OCI-M1 (cell line): ENCODE measurements at places on chromosomes 6 and 20.

DNA sequence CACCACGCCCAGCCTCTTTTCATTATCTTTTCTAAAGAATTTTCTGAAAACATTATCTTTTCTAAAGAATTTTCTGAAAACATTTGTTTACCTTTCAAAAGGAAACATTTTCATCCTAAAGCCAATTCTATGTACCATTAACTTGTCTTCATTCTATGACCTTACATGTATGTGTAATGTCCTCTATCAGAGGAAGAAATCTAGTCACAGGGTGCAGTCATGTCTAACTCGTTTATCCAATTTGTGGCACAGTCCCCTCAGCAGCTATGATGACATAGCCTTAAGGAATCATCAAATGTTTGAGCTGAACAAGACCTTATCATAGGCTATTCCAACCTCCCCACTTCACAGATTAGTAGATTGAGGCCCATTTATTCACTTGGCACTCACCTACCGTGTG lies 21.5 kb upstream of the SPTLC3 start:
- no peak for DNase-seq

DNA sequence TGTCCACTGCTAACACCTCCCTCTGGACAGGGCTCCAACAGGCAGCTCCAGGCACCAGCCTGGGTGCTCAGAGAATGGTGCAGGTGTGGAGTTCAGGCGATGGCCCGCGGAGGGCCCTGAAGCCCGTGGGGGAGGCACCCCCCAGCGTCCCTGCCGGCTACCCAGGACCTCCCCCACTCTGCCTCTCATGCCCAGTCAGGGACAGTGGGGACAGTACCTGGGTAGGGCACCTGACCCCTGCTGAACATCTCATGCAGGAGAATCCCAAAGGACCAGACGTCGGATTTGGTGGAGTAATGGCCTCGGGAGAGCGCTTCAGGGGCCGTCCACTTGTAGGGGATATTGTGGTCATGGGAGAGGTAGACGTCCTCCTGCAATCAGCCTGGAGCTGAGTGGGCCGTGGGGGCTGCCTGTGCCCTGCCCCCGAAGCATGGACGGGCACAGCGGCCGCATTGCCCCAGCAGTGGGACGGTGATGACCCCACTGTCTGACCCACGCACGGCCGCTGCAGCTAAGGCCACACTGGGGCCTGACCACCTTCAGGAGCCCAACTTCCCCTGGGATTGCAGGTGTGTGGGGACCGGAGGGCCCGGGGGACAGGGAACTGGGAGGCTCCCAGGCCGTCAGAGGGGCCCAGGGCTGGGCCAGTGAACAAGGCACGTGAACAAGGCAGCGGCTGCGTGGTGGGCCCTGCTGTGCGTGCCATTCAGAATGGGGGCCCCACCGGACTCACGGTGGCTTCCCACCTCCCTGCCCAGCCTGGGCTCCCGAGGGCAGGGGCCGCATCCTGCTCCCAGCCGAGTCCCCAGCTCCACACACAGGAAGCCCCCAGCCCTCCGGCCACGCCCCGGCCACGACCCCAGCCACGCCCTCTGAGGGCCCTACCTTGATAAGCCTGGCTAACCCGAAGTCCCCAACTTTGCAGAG lies 7.1 kb downstream of the PTK6 start:
- no peak for DNase-seq

- no peak for DNase-seq
Measured at GRCh38 chr6:166472636-166473035, 89.9 kb upstream of the MPC1 start.

DNA sequence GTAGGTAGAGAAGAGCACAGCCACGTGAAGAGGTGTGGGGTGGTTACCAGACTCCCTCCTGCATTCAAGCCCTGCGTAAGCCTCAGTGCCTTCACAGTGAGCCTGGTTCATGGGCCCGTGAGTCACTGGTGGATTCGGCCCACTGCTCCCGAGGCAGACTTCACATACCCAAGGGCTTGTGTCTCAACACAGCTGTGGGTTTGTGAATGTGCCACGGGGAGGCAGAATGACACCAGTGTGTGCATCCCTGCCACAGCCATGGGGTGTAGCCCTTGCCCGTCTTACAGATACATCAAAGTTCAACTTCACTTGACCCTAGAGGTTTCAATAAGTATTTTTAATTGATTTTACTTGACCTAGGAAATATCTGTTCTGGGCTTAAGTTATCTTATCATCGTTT lies 108.5 kb downstream of the MAP3K4 start:
- DNase-seq = no peak

DNA sequence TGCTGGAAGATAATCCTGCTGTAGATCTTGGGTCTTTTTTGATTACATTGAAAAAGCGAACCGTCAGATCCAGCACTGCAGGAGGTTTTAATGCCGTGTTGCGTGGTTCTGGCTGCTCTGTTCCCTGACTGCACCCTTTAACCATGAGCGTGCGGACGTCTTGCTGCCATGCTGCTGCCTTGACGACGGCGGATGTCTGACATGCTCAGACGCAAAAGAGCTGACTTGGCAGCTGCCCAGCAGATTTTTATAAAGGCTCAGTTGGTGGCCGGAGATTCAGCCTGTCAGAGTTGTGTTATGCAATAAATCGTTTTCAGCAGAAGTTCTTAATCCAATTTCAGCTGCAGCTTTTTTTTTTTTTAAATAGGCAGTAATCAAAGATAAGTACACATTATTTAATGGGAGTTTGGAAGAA lies 119.4 kb downstream of the JARID2 start:
- peak; percentile 93 for DNase-seq

GRCh38 chr6:56525974-56526789 lies 116.5 kb downstream of the DST start:
- DNase-seq = no peak

- no peak for DNase-seq
Measured at GRCh38 chr20:11332381-11332780, 585.3 kb upstream of the BTBD3 start.

DNA sequence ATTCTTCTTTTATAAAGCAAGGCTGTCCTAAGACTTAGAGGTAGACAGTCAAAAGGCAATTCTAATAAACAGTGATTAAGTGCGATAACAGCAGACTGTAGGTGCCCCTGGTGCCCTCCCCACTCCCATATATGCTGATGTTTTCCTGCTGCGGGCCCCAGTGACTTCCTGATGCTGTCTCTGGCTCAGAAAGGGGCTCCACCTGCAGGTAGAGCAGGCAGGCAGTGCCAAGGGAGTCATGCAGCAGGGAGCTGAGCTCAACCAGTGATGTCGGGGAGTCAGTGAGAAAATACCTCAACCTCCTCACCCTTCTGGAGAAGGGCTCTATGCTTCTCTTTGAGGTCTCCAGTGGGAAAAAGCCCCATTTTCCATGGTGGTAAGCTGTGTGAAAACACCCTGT lies 126.7 kb upstream of the SSTR4 start:
- DNase-seq = no peak

GRCh38 chr6:81063891-81064290 lies 688.6 kb downstream of the TENT5A start:
- no peak for DNase-seq

GRCh38 chr6:43942011-43942442 lies 172.0 kb downstream of the VEGFA start:
- no peak for DNase-seq

- no peak for DNase-seq
Measured at GRCh38 chr20:57500962-57501361, 24.0 kb downstream of the CTCFL start.

DNA sequence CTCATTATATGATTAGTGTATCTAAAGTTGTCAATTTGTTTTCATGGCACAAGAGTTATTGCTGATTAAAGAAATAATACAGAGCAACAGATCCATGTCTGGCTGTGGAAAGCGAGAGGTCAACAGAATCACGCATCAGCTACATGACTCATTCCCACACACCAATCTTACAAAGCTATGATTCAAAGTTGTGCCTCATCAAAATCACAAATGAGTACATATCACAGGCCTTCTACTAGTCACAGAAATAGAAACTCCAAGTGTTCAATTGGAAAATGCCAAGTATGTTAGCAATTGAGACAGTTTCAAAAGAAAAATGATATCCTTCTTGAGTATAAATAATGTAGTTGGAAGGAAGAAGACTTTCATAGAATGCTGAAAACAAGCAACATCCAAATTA lies 57.8 kb upstream of the NKAIN2 start:
- DNase-seq = peak; percentile 35

GRCh38 chr20:10537850-10538480 lies 102.9 kb downstream of the SLX4IP start:
- DNase-seq = no peak

DNA sequence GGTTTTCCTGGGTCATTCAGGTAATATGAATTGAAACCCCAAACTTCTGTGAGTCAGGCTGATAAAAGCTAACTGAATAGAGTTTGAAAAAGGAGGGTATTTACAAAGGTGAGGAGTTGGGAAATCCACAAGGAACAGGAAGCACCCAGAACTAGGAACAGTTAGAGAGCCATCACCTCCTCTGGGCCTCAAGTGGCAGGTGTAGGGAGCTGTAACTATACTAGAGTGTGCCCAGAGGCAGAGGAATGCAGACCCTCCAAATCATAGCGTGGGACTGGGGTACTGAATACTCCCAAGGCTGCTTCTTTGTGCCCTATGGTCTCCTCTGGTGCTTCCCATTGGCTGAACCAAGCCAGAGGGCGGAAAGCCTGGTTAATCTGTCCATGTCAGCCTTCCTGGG lies 18.3 kb downstream of the TRIM38 start:
- DNase-seq = no peak

GRCh38 chr20:46400828-46401477 lies 5.5 kb downstream of the ELMO2 start:
- DNase-seq = peak; percentile 72

DNA sequence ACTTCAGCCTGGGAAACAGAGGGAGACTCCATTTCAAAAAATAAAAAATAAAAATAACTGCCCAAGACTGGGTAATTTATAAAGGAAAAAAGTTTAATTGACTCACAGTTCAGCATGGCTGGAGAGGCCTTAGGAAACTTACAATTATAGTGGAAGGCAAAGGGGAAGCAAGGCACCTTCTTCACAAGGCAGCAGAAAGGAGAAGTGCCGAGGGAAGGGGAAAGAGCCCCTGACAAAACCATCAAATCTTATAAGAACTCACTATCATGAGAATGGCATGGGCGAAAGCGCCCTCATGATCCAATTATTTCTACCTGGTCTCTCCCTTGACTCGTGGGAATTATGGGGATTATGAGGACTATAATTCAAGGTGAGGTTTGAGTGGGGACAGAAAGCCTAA lies 95.5 kb upstream of the LGSN start:
- no peak for DNase-seq

DNA sequence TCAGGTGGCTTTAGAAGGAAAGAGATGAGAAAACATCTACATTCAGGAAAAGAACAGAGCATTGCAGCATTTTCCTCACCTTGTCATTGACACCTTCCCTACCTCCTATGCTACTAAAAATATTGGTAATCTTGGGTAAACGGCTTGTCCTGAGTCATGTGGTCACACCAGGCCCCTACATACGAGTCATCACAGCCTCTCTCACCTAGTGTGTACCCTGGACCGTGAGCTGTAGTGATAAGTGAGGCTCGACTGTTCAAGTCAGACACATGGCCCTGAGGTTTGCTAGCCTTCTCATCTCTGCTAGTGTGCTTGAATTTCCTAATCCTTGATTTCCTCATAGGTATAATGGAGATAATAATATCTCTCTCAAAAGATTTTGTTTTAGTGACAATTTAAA lies 29.6 kb upstream of the TMEM244 start:
- DNase-seq = no peak

- DNase-seq = no peak
Measured at GRCh38 chr6:124200661-124201060, 397.0 kb downstream of the NKAIN2 start.

DNA sequence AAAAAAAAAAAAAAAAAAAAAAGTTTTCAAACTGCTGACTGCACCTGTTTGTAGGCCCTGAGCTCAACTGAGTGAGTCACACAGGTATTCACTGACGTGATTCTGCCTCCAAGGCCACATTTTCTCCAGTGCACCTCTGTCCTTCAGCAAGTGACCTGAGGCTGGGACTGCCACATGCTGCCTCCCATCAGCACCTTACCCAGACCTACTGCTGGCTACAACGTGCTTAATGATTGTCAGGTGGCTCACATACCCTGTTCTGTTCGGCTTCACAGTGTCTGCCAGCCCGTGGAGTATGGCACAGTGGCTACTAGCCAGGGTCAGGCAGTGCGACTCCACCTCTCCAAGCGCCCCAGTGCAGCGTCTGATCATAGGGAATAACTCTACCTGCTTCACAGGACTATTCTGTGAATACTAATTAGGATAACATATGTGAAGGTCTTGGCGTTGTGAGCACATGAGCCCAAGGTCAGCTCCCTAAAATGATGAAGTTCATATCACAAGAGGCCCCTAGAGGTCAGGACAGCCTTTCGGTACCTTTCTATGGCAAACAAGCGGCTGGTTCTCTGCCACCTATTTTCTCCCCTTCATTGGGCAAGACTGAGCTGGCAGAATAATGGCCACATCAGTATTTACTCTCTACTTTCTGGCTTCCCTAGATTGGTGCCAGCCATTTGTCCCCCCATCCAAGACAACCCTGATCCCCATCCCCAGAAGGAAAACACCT lies 28.1 kb downstream of the RIPOR3 start:
- DNase-seq = peak; percentile 35

GRCh38 chr6:17556014-17556413 lies 44.1 kb upstream of the FAM8A1 start:
- no peak for DNase-seq

DNA sequence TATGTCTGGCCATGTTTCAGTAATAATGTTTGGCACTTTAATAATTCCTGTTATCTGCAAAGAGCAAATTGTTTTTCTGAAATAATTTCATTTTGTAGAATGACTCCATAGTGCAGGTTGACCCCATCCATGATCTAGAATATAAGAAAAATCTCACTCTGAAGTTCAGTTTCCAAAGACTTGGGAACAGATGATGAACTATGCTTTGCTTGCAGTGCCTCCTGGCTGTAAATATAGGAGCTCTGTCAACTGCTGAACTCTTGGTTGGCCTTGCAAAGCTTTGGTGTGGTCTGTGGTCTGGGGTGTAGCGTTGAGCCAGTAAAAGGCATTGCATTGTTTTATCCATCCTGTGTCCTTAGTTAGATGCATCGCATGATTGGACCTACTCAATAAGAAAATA lies 104.0 kb downstream of the PLCB4 start:
- peak; percentile 35 for DNase-seq

- DNase-seq = no peak
Measured at GRCh38 chr20:23029324-23029723, 5.8 kb upstream of the SSTR4 start.

GRCh38 chr6:89862698-89863097 lies 31.6 kb upstream of the GJA10 start:
- DNase-seq = peak; percentile 54

GRCh38 chr6:82603871-82604270 lies 240.3 kb downstream of the TPBG start:
- no peak for DNase-seq

GRCh38 chr6:159608961-159609651 lies 83.9 kb downstream of the SOD2 start:
- peak; percentile 62 for DNase-seq

GRCh38 chr6:47182291-47182957 lies 127.3 kb downstream of the TNFRSF21 start:
- DNase-seq = no peak

DNA sequence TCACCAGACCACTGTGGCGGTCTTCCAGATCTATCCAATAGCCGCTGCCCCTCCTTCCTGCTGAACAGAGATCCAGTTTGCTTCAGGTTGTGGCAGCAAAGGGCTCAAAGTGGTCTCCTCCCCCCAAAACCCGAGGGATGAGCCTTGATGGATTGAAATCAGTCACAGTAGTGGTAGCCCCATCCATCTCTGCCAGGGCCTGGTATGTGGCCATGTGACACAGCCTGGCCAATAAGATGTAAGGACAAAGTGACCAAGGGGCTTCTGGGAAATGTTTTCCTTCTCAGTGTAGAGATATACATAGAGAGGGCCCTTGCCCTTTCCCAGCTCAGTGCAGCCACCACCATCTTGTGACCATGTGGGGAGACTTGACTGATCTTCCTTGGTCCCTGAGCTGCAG lies 4.1 kb upstream of the ARMC2 start:
- DNase-seq = peak; percentile 34

- no peak for DNase-seq
Measured at GRCh38 chr20:32991792-32992641, 12.2 kb downstream of the SUN5 start.
